Retinal pigment epithelial cell (primary cell): ENCODE measurements at places on chromosomes 3 and 15.

GRCh38 chr3:151419806-151420205, 35.3 kb upstream of the P2RY12 start:
- no peak for DNase-seq

DNA sequence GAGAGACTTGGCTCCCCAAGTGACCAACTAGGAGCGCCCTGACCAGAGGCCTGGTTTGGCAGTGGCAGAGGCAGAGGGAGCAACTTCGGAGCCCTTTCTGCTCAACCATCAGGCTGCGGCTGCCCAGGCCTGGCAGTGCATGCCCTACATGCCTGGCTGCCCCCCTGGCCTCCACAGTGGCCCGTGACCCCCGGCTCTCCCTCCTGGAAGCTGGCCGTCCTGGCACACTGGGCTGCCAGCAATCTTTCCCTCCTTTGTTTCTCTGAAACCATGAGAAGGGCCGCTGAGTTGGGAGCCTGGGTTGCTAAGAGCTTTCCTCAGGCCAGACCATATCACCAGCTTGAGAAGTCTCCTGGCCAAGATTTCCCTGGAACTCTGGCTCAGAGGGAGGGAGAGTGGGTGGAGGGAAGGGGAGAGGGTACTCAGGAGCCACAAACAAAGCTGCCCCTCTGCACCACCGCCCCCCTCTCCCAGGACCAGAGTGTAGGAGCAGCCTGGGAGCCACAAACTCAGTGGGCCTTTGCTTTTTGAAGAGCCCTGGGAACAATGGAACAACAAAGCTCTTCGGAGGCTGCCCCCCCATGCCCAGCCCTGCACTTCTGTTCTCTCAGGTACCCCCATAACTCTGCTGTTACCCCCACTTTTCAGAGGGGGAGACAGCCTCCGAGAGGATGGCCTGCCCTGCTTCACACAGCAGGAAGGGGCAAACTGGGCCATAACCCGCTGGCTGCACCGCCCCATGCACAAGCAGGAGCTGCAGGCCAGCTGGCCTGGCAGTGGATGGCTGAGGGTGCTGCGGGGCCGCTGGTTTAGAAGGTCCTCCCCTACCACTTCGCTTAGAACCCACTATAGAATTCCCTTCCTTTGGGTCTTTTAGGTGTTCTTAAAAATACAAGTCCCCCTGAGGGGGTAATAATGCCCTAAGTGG, 11.3 kb downstream of the CORO2B start:
- DNase-seq: no peak

- no peak for DNase-seq
These were observed 298.1 kb downstream of the EPHB1 start for GRCh38 chr3:135093121-135093520.

- DNase-seq: no peak
These were observed 510.4 kb upstream of the AGTR1 start for GRCh38 chr3:148187296-148187695.
